ENCODE measurements at places on chromosomes 5 and 9.

DNA sequence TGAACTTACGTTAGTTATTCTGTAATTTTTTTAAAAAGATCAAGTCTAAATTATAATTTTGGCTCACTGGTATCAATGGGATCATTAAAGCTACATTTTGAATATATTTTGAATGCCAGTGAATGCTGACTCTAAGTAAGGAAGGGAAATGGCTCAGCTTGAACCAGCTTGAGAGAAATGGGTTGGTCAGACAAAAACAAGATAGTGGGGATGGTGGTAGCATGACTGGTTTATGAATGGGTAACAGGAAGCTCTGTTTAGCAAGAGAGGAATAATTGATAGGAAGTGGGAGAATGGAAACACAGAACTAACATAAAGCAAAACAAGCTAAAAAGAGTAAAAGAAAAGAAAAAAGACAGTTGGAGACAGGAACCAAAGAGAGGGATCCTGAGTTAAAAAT lies 220.2 kb downstream of the ADAMTS6 start:
- DNase-seq, result no peak

DNA sequence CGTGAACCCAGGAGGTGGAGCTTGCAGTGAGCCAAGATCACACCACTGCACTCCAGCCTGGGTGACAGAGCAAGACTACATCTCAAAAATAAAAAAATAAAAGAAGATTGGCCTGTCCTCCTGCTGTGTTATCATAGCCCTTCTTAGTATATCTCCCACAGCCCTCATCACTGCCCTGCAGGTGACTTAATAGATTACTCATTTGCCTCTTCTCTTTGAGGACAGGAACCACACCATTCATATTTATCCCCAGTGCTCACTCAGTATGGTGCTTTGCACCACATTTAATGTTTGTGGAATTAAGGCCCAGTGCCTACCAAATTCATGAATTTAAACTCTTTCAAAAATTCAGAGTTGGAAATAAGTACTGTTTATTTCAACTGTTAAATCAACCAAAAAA lies 10.3 kb downstream of the IDNK start:
- DNase-seq, result no peak

DNA sequence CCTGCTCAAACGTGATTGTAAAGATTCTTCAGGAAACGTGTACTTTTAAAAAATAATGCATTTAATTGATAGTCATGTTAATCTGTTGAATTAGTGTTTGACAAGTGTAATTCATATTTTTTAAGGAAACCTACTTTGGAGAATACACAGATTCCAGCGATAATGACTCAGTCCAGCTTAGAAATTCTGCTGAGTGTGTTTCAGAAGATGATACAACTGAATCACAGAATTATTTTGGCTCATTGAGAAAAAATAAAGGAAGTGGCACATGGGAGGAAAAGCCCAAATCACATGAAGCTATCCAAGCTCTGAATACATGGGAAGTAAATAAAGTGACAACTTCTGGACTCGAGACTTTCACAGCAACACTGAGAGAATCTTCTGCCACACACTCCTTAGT lies 37.8 kb downstream of the ICE1 start:
- no peak for DNase-seq

DNA sequence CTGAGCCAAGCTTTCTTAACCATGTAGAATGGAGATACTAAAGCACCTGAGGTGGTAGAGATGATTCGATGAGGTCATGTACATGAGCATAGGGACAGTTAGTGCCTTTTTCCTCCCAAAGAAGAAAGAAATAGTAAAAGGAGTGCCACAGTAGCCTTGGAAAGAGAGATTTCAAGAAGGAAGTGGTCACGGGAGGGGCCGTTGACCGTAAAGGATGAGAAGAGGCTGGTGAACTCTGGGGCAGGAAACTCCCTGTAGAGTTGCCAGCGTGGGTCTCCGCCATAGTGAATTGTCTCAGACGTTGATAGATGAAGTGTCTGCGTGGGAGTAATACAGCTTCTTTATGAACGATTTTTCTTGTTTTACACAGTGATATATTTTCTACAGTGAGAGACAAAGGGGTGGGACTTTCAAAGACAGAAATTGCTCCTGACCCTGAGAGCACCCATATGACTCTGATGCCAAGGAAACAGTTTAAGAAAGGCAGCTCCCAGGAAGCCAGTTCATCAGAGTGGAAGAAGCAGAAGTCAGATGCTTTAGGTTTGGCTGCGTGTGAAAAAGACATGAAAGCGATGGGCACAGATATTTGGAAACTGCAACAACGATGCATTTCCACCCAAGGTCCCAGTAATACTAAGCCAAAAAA lies 41.3 kb downstream of the UGCG start:
- peak; percentile 31 for DNase-seq

DNA sequence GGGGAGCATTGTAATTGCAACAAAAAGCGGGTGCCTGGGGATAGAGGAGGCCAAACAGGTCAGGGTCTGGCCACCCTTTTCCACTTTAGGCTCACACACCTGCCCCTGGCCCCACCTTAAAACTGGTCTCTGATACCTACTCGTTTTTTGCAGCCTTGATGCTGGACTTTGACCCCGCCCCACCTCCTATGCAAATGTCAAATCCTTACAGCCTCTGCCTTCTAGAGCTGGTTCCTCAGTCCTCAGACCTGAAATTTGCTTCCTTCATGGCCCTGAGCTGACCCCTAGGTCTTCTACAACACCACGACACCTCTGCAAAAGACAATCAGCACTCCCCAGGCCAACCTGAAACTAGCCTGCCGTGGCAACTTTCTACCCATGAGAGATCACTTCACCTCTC lies 37.7 kb downstream of the SMIM23 start:
- DNase-seq, result no peak

DNA sequence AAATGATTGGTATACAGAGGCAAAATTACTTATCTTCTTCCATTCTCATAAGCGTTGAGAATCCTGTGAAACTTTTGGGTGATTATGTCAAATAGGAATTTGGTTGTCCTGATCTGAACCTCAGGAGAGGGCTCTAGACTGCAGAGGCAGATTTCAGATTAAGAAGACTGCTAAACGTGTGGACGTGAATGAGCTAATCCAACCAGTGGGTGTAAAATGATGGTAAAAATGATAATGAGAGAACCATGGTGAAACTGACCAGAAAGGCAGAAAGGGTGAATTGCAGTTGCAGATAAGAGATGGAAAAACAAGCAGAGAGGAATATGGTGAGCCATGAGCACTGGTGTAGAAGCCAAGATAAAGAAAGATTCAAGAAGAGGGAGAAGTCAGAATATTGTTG lies 1200.2 kb upstream of the CDH6 start:
- DNase-seq, result no peak

DNA sequence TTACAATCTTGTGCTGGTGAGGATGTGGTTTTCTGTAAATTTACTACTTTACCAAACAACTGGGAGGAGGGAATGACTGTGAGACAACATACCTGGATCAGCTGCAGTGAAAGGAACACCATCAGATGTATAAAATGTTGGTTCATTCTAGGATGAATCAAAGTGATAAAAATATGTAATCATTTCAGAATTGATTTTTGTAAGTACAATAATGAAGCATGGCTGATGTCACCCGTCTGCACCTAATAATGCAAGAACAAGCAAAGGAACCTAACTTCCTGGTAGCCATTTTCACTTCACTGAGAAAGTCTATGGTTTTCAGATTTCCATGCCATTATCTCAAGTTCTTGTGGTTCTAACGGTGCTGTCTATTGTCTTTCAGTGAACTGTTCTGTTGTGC lies 18.7 kb upstream of the C5orf34 start:
- no peak for DNase-seq

DNA sequence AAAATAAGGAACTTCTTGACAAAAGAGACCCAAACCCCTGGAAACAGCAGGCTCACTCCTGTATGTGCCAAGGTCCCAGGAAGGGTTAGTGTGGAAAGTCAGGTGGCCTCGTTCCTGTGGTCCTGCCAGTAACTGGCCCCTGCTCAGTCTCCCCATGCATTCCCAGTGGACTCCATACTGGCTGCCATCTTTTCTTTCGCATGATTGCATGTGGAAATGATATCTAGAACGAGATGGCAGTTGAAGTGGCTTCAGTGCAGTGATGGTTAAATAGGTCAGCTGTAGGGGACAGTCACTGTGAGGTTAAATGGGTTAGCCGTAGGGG lies 30.4 kb downstream of the AHRR start:
- no peak for DNase-seq

DNA sequence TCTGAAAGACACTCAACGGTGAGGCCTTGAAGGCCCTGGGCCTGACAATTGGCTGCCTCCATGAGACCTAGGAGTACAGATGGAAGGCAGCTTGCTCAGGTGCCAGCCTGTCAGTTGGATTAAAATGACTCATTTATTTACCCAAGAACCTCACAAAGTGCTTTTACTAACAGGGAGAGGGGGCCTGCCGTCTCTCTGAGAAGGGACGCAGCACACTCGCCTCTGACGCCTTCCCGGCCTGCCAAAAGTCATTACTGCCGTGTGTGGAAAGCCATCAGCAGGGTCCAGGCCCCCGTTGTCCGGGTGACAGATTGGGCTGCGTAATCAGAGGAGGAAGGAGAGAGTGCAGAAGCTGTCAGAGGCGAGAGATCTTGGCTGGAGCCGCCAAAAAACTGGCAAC lies 32.4 kb downstream of the DDX31 start:
- DNase-seq, result no peak

DNA sequence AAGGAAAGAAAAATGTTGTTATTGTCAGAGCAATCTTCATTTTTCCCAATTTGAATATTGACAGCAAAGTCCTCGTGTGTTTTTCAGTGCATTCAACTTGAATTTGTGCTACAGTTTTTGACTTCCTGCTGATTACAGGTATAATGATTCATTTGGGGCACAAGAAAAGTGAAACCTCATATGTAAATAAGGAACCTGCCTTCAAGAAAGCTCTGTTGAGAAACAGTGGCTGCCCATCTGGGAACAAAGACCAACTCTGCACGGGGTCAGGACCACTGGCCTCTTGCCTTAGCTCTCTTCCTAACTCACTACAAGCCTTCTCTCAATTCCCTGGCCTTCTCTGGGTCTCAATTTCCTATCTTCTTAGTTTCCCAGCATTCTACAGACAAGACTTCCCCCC lies 21.0 kb downstream of the TIMD4 start:
- DNase-seq, result peak; percentile 51

DNA sequence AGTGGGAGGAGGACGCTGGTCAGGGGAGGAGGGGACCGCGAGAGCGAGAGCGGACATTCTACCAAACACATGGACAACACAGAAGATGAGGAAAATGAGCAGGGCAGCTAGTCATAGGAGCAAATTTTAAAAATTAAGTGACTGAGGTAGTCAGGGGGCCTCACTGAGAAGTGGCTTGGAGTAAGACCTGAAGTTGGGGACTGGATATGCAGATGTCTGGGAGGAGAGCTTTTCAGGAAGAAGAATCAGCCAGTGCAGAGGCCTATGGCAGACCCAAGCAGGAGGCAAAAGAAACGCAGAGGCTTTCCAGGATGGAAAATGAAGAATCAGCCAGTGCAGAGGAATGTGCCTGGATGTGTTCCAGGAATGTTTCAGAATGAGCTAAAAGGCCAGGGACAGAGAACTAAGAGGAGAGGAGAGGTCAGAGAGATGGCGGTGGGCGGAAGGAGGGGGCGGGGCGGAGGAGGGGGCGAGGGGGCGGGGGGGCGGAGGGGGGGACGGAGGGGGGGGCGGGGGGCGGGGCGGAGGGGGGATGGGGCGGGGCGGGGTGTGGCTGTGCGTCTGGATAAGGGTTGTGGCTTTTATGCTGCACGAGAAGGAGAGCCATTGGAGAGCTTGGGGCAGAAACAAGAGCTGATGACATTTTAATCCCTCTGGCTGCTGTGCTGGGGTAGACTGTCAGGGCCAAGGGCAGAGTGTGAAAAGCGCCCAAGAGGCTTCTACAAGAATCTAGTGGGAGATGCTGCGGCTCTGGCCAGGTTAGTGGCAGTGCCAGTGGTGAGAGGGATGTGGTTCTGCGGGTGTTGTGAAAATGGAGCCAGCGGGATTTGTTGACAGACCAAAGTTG lies 129.6 kb downstream of the KCNIP1 start:
- no peak for DNase-seq

DNA sequence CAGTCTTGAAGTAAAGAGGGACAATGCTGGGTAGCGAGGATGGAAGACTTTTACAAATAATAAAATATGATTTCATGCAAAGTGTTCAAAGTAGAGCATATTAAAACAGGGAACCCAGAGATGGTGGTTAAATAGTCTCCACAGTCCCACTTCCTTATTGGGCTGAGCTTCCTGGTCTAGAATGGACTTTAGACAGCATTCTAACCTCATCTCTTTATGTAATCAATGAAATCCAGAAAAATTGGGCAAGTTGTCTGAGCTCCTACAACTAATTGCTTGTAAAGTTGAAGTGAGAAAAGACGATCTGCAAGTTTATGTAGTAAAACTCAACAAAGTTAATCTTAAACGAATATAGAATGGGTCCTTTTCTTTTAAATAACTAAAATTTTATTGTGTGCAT lies 328.9 kb downstream of the PJA2 start:
- DNase-seq, result no peak

- DNase-seq, result no peak
These were observed 102.0 kb upstream of the BOD1 start for GRCh38 chr5:173718469-173718868.

DNA sequence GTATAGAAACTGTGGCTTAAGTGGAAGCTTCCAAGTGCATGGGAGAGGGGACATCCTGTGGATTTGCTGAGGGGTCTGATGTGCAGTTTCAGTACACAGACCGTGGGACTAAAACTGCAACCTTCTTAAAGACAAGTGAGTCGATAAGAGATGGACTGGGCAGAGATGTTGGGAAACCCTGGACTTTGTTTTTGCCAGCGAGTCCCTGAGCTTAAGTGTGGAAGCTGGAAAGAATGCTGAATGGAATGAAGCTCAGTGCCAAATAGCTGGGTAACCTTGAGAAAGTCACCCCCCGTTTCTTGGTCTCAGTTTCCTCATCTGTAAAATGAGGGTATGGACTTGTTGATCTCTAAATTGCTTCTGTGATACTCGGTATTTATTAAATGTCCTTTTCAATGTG lies 37.3 kb upstream of the KLF9 start:
- no peak for DNase-seq

GRCh38 chr5:117681431-117682254 lies 1107.0 kb upstream of the SEMA6A start:
- DNase-seq, result no peak

GRCh38 chr5:1075555-1075881 lies 36.3 kb downstream of the SLC12A7 start:
- no peak for DNase-seq

- DNase-seq, result peak; percentile 97
These were observed at the start of gene SLC2A8 for GRCh38 chr9:127396808-127397645. Gene SLC2A8 (plus strand): TSS chr9:127397169. CDS start chr9:127397231, 62 bp downstream.

All from activated CD4-positive, alpha-beta T cell treated with anti-CD3 and anti-CD28 coated beads, Interleukin-2, Interleukin-4, amounts not matched to agents 100 ng/mL and 50 ng/mL, durations not matched to agents 16 hours and 8 hours (primary cell).